CD8-positive, alpha-beta memory T cell (primary cell): ENCODE measurements at places on chromosomes 13 and 19. TPM values are rescaled to one million over a fixed set of nuclear protein-coding genes. Genes with fewer than 3 reads are reported as not detected.

GRCh38 chr13:106522112-106522705, 13.3 kb downstream of the EFNB2 start:
- DNase-seq: no peak

- no peak for DNase-seq
Measured at GRCh38 chr13:24056616-24057137, 103.8 kb upstream of the SPATA13 start.

The TEX26 gene
- not detected for total RNA-seq

DNA sequence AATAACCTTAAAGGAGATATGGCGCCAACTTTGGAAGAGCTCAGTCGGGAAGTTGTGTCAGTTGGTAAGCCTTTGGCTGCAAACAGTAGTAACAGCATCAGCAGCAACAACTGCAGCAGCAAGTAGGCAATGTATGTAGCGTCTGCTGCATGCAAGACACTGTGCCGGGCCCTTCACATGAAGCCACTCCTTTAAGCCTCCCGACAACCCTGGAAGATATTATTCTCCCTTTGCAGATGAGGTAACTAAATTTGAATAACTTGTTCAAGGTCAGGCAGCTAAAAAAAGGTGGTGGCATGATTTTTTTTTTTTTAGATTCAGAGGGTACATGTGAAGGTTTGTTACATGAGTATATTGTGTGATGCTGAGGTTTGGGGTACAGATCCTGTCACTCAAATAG, 19.7 kb downstream of the SIPA1L3 start:
- no peak for DNase-seq

The ZNF491 gene
- total RNA-seq: 1.3 TPM

- DNase-seq: peak; percentile 11
Measured at GRCh38 chr13:48561466-48562235, 28.8 kb upstream of the RCBTB2 start.

DNA sequence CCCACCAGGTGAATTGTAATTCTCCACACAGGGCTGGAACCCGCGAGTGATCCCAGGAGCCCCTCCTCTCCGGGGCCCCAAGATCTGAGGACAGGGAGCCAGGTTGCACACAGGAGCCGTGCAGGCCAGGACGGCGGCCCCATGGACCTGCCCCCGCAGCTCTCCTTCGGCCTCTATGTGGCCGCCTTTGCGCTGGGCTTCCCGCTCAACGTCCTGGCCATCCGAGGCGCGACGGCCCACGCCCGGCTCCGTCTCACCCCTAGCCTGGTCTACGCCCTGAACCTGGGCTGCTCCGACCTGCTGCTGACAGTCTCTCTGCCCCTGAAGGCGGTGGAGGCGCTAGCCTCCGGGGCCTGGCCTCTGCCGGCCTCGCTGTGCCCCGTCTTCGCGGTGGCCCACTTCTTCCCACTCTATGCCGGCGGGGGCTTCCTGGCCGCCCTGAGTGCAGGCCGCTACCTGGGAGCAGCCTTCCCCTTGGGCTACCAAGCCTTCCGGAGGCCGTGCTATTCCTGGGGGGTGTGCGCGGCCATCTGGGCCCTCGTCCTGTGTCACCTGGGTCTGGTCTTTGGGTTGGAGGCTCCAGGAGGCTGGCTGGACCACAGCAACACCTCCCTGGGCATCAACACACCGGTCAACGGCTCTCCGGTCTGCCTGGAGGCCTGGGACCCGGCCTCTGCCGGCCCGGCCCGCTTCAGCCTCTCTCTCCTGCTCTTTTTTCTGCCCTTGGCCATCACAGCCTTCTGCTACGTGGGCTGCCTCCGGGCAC, 3.9 kb downstream of the FFAR1 start:
- DNase-seq: no peak

The TMEM255B gene
- 0.69 TPM for total RNA-seq

The NLRP7 gene
- total RNA-seq: not detected

- DNase-seq: no peak
Measured at GRCh38 chr13:55497486-55497885, 1643.2 kb upstream of the PRR20A start.

DNA sequence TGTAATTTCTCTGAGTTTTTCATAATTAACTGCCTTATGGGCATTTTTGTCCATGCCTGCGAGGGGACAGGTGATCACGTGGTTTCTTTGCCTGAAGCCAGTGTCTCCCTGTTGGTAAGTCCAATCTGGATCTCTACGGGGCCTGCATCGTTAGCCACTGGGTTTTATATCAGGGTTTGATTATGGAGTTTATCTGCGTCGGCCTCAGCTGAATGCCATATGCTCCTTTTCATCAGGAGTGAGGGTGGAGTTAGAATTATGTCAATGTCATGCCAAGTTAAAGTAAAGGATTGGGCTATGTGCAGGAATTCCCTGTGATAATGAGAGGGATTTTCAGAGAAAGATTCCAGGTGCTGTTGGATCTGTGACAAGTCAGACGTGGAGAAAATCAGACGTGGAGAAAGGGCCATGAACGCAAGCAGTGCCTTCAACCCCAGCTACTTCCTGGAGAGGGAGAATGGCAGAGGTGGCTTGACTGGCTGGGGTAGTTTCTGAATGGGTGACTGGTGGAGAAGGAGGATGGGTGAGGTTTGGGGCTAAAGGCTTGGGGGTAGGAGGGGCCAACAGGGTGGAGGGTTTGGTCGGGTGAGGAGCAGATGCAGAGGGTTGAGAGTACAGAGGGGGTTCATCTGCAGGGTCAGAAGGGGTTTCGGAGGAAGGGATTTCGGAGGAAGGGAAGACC, 24.3 kb downstream of the TMEM255B start:
- DNase-seq: no peak

- DNase-seq: no peak
Measured at GRCh38 chr19:35398570-35398969, 27.7 kb downstream of the GPR42 start.

DNA sequence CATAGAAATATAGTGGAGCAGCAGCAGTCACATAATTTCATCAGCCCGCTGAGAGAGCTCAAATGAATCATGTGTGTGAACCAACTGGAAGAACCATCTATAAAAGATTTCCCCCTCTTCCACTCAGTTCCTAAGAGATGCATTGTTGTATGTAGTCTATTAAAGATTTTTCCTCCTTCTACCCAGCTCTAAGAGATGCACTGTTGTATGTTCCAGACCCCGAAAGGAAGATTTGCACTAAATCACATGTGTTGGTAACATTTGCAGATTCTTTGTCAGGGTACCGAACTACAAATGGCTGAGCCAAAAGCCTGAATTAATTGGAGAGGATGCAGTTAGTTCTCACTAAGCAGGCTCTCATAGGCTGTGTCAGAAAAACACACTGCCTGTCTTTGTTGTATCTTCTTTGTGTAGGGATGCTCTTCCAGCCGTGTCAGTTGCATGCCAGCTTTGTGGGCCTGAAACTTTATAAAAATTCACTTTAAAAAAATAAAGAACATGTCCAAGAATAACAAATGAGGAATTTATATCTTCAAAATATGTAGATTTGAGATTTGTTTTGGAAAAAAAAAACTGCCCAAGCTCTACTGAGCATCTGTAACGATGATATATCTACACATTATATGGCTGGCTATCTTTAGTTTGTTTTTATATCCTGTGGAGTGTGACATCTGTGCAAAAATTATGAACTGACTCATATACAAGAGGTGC, 223.1 kb downstream of the MZT1 start:
- no peak for DNase-seq

- DNase-seq: no peak
Measured at GRCh38 chr13:106696719-106697118, 128.8 kb upstream of the ARGLU1 start.

DNA sequence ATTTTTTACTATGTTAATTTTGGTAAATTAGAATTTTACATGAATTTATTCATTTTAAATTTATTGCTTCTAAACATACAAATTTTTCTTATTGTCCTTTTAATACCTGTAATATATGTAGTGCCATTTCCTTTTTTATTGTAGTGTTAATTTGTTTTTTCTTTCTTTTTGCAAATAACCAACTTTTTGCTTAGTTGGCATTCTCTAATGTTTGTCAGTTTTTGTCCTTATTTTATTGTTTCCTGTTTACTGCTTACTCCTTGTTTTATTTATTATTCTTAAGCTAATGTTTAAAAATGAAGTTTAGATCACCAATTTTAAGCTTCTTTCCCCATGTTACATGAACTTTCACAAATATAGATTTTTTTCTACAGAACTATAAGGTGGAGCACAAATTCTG, 516.6 kb downstream of the SLITRK1 start:
- no peak for DNase-seq

The CNN1 gene
- not detected for total RNA-seq

- DNase-seq: no peak
Measured at GRCh38 chr13:98619556-98619955, 42.6 kb upstream of the STK24 start.

GRCh38 chr19:4278010-4278409, 1.1 kb upstream of the SHD start:
- DNase-seq: no peak

The DNAAF3 gene
- not detected for total RNA-seq

- no peak for DNase-seq
Measured at GRCh38 chr19:35037716-35038622, 3.6 kb upstream of the HPN start.

DNA sequence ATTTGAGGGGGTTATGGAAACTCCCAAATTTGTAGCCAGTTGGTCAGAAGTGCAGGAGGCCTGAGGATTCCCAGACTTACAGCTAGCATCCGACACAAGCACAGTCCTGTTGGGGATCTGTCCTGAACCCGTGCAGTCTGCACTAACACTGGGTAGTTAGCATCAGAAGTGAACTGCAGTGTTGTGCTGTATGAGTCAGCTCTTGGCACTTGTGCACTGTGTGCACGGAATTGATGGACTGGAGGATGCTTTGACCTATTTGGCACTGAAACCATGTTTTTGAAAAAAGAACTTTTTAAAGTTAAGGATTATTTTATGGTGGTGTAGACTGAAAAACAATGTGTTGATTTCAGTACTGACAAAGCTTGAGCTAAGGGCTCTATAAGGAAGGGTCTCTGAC, 279.0 kb downstream of the NHLRC3 start:
- DNase-seq: no peak

The MRPL57 gene
- 28.4 TPM for total RNA-seq

GRCh38 chr13:39879286-39880035, 224.0 kb downstream of the COG6 start:
- DNase-seq: no peak

DNA sequence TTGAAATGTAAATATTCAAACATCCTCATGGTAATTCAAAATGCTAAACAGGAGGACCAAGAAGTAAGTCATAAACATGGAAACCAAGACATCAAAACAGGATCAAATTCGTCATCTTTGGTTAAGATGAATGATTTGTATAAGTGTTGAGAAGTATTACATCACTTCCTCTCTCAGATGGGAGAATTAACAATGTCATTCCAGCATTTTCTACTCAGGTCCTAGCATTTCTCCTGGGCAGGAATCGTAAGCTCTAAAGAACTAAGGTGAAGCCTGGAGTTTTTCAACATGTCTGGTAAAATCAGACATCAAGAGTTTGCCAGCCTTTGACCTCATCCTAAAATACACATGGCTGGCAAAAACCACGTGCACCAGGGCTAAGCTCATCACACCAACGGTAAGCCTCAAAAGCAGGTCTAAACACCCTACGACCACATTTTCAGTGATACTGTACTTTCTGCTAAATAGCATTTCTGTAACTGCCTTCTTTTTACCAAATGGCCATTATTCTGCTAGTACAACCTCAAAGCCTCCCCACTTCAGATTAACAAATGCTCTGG, 24.8 kb downstream of the RANBP3 start:
- no peak for DNase-seq

The NLRP11 gene
- 0.11 TPM for total RNA-seq

GRCh38 chr19:6590258-6590826, 608 bp downstream of the CD70 start:
- DNase-seq: no peak

The ZNF296 gene
- total RNA-seq: 7.9 TPM

- DNase-seq: no peak
Measured at GRCh38 chr13:50153401-50153800, 138.2 kb downstream of the KCNRG start.

The CYP4F12 gene
- total RNA-seq: 0.93 TPM

The ANKRD24 gene
- 0.89 TPM for total RNA-seq

- DNase-seq: no peak
Measured at GRCh38 chr13:46134961-46135522, 30.2 kb upstream of the CPB2 start.

- no peak for DNase-seq
Measured at GRCh38 chr19:478976-479375, 17.3 kb upstream of the MADCAM1 start.

- no peak for DNase-seq
Measured at GRCh38 chr13:102947745-102948405, 102.0 kb downstream of the ERCC5 start.

DNA sequence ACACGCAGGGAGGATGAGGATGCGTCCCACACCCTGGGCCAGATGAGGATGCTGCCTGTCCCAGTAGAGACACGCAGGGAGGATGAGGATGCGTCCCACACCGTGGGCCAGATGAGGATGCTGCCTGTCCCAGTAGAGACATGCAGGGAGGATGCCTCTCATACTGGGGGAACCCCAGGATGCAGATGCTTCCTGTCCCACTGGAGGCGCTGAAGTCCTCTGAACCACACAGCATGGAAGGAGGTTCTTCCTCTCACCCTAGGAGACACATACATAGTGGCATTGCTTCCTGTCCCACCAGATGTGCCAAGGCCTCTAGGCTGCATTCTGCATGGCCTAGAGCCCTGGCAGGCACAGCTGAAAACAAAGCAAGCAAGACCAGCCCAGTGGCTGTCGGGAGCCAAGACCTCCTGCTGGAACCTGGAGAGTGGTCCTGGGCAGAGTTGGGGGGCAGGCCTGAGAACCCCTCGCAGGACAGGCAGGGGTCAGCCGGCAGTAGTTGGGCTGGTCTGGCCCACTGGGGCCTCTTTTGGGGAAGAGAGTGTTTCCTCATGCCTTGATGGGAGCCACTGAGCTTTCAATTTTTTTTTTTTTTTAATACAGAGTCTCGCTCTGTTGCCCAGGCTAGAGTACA, 4.3 kb downstream of the HPN start:
- DNase-seq: no peak

GRCh38 chr13:71320452-71320851, 546.6 kb downstream of the DACH1 start:
- DNase-seq: no peak

DNA sequence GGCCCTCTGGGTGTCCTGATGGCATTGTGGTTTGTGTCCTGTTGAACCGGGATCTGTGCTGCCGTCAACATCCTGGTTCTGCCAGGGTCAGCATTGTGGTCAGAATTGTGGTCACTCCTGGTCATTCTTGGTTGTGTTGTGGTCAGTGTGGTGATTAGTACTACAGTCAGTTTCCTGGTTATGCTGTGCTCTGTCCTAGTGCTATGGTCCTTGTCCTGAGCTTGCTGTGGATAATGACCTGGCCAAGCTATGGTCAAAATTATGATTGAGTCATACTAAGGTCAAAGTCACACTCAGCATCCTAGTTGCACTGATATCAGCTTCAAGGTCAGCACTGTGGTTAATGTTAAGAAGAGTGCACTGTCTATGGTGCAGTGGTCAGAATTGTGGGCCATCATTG, 4.5 kb upstream of the OLFM2 start:
- no peak for DNase-seq

GRCh38 chr19:262125-262524, 29.1 kb downstream of the PLPP2 start:
- no peak for DNase-seq

- no peak for DNase-seq
Measured at GRCh38 chr13:26680123-26680450, 80.5 kb downstream of the GPR12 start.

The DIAPH3 gene
- total RNA-seq: 14.6 TPM

The SIAH3 gene
- 0.20 TPM for total RNA-seq
